ENCODE measurements at places on chromosomes 6 and 20.

DNA sequence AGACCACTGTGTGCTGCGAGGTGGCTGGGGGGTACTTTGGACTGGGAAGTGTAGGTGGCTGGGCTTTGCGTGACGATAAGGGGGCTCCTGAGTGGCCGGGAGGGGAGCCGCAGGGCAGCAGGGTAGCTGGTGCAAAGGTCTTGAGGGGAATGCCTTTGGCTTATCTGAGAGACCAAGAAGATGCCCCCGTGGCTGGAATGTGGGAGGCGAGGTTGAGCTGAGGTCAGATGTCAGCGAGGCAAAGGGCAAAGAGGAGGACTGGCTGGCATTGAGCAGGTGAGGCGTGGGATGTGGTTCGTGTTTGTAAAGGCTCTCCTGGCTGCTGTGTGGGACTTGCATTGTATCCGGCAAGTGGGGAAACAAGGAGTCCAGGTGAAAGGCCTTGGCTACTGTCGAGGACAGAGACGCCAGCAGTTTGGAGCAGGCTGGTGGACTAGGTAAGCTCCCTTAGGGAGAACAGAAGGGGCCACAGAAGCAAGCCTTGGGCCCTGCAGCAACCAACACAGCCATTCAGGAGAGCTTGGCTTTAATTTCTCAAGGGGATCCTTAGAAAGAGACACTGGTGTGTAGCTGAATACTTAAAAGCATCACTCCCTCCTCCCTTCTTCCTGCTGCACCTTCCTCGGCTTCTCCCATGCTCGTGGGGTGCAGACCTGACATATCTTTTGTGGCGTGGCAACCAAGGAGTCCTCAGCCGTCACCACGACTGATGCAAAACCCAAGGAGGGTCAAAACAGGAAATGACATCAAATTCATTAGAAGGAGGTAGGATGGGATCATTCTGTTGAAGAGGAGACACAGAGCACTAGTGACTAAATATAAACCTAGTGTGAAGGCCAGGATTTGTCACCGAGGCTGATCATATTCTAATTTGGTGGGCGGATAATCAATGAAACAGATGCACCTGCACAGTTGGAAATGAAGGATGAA lies 53.5 kb upstream of the ERVFRD-1 start:
- DNase-seq, result no peak

DNA sequence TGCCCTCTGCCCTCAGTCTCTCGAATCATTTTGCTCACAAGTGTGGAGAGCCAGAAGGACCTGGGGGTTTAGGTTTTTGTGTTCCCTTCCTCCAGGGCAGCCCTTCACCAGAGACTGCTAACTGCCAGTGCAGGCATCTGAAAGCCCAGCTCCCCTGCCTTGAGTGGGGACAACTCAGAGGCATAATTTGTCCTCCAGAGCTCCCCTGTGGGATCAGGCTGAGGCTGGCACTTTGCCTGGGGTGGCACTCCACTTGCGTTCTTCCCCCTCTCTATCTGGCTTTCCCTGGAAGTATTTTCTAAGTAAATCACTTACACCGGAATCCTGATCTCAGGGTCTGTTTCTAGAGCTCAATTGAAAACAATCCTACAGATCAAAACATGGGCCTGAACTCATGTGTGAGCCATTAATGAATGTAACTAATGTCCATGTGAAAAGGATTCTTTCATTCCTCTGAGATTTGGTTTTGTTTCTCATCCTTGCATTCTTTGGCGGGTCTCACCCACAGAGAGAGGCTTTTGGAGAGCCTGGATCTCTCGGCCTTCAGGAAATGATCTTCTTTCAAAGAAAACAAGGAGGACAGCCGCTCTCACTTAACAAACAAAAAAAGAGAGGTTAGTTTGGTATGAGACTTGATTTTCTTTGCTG lies 125.7 kb upstream of the RIPOR2 start:
- no peak for DNase-seq

DNA sequence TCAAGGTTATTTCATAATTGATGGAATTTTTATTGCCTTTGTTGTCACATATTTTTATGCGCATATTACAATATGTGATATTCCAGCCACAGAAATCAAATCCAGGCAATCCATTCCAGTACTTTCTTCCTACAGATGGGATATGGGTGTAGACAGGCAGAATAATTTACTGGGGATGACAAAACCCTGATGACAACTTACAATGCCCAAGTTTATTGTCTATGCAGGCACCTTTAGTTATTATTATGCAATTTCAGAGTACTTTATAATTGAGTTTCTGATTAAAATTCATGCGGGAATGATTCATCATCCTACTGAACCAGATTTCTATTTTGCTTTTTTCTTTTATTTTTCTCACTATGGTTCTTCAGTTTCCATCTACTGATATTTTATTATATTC lies 358.7 kb downstream of the LMBRD1 start:
- DNase-seq, result no peak

DNA sequence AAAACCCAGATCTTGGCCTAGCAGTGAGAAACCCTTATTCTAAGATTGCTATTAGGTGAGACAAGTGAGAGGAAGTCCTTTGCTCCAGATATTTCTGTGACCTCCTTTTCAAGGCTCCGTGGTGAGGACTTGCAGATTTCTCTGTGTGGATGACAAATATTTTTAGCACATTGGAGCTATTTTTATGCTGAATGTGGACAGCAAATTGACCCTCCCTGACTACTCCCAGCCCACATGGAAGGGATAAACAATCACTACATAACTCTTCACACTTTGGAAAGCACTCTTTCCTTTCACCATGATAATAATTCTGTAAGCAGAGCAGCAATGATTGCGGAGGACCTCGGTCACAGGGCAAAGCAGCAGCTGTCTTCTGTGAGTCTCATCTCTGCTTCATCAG lies 88.0 kb upstream of the ADGRF1 start:
- DNase-seq, result no peak

GRCh38 chr6:113445201-113445600 lies 411.9 kb upstream of the MARCKS start:
- DNase-seq, result no peak

GRCh38 chr6:138528137-138528536 lies 28.8 kb upstream of the NHSL1 start:
- DNase-seq, result no peak

GRCh38 chr6:106161893-106162292 lies 75.8 kb downstream of the PRDM1 start:
- no peak for DNase-seq

DNA sequence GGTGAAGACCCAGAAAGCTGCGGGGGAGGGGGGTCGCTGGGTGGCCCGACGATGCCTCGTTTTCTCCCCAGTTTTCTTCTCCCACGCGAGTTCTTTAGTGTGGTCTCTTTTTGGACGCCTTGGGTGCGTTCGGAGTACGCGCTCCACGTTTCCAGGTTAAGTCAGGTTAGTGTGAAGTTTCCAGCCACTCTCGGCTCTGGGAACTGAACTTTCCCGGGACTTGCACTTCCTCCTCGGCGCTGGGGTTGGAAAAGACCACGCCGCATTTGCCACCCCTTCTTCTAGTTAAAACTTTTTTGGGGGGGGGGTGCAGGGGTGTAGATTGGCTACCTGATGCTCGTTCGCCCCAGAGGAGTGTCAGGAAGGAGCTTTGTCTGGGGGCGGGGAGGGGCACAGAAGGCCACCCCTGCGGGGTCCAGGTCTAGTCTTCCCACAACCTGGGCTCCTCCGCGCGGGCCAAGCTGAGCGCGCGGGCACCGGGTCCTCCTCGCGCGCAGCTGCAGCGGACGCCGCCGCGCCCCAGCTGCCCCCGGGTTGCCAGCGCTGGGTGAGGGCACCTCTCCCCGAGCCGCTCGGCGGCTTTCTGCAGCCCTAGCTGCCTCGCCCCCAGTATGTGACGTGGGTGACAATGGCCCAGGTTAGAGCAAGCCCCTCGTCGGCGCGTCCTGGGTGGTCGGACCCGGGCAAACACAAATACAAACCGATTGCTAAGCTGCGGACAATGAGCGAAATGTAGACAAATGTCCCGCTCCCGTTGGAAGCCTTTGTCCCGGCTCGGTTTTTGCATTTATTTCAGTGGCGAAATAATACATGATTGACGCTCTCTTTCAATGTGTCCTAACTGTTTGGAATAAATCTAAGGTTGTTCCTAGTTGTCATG lies 1.7 kb upstream of the NKX2-2 start:
- no peak for DNase-seq

DNA sequence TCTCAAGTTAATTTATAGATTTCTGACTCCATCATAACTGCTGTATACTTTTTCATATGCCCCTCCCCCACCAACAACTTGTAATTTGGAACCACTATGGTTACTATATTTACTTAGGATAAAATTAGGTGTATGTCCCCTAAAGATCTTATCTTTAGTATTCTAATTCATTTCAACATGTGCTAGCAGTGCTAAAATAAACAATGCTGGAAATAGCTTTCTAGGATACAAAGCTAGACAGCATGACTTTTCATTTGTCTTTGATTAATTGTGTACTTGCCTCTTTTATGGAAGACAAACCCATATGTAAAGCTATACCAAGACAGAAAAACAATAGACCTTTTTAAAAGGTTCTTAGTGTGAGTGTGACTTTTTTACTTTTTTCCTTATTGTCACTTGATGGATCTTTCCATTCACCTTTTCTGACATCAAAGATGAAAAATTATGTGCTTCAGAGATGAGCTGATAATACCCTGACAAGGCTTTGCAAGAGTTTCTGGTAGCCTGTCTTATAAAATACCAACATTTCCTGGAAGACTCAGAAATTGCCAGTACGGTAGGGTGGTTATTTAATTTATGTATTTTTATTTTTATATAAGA lies 31.2 kb upstream of the POPDC3 start:
- no peak for DNase-seq

- no peak for DNase-seq
These were observed 43.4 kb upstream of the RALGAPA2 start for GRCh38 chr20:20755674-20756319.

DNA sequence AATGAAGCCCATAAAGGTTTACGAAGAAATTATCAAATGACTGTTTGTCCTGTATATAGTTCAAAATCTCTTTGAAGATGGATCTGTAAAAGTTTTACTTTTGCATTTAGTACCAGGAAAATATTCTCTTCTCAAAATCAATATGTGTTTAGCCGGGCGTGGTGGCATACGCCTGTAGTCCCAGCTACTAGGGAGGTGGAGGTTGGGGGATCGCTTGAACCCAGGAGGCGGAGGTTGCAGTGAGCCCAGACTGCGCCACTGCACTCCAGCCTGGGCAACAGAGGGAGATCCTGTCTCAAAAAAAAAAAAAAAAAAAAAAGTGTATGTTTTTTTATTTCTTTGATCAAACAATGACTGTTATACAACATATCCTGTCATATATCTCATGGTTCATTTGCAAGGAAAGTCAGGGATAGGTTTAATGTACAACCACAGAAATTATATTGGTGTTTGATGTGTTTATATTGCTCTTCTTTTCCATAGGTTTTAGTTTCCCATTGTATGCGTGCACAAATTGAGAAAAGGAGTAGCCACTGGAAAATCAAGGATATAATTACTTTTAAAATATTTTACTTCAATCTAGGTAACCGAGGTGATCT lies 40.1 kb downstream of the SOX4 start:
- DNase-seq, result no peak

DNA sequence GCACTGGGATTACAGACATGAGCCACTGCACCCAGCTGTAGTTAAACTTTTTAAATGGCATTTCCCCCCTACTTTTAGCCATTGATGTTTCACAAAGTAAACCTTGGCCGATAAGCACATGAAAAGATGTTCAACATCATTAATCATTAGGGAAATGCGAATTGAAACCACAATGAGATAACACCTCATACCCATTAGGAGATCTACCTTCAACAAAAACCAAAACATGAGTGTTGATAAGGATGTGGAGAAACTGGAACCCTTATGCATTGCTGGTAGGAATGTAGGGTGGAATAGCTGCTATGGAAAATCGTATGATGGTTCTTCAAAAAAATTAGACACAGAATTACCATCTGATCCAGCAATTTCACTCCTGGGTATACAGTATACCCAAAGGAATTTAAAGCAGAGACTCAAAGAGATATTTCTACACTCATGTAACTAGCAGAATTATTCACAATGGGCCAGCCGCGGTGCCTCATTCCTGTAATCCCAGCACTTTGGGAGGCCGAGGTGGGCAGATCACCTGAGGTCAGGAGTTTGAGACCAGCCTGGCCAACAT lies 286.5 kb upstream of the JARID2 start:
- DNase-seq, result no peak

DNA sequence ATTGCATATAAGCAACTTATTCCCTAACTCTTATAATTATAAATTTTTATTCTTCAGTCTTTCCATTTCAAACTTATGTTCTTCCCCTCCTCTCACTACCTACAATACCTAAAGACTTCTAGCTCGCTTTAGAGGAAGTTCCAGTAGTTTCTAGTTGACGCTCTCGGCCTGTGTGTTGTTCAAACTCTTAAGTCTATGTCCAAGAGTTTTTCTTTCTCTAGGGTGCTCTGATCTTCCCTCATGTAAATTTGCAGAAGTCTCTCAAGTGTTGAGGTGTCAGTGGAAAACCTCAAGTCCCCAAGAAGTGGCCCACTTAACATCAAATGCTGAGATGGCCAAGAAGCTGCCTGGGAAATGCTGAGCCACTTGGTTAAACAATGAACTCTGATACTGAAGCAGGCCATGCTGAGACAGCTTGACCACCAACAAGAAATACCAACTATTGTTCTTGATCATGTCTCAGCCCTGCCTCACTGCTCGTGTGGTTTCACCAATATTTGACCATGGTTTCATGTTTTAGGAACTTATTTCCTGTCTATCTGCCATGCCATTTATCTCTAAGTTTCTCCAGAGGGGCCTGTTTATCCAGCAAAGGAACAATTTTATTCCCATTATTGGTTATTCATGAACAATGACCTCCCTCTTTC lies 100.9 kb upstream of the TCF21 start:
- no peak for DNase-seq

- no peak for DNase-seq
These were observed 66.4 kb downstream of the PKHD1 start for GRCh38 chr6:52020945-52021570.

DNA sequence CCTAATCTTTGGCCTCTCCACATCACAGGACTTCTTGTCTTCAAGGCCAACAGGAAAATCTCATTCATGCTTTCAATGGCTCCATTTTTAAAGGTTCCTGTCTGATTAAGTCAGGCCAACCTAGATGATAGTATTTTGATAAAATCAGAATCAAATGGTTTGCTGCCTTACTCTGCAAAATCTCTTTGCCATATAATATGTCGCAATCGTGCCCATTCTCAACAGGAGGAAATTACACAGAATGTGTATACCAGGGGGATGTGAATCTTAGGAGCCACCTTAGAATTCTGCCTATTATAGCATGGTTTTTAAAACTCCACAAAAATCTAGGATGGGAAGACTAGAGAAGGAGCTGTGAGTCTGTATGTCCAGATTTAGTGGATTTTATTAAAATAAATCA lies 612.9 kb upstream of the MAN1A1 start:
- DNase-seq, result no peak

DNA sequence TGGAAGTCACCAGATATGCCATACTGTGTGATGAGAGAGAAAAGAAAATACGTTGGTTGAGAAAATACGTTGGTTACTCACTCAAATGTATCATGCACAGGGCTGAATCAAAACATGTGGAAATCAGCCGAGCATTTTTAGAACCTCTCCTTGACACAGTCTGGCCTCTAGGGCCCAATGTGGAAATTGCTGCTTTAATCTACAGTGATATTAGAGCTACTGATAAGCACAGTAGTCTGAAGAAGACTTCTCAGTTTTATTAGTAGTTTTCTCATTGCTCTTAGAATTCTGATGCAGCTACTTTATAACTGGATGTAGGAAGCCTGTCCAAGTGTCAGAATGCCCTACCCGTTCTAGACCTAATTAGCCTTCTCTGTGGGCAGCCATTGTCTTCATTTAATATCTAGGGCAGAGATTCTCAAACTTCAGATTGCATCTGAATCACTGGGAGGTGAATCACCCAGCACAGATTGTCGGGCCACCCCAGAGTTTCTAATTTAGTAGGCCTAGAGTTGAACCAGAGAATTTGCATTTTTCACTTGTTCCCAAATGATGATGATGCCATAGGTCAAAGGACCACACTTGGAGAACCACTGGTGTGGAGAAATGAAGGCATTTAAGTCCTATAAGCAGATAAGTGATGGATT lies 229.1 kb downstream of the PLCB1 start:
- no peak for DNase-seq

Measured in activated T-cell treated with anti-CD3 and anti-CD28 coated beads for 4 hours (primary cell).